ENCODE measurements at places on chromosomes 5 and 9. TPM values are rescaled to one million over a fixed set of nuclear protein-coding genes. Genes with fewer than 3 reads are reported as not detected.

DNA sequence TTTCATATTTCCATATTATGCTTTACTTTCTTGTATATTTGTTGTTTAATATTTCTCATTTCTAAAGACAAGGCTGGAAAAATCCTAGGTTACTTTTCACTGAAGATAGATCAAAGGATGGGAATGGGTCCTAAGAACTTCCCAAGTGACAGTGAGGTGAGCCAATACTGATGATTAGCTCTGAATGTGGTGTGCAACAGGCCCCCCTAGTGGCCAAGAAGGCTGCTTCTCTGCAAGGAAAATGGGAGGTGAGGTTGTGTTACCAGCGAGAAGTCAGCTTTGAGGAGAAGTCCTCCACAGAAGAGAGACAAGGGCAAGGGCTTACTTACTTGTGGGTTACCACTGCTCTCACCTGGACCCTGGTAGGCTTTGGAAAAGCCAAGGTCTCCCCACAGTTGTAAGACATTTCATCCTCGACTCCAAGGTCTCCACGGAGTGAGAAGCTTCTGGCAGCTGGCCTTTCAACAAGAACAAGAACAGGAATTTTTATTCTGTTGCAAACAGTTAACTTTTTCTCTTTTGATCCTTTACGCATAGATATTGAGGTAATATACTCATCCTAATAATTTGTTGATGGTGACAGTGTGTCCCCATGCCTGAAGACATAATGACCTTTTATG, 69.9 kb downstream of the MAMDC2 start:
- peak; percentile 31 for DNase-seq

GRCh38 chr9:90770927-90771326, 30.7 kb upstream of the SYK start:
- no peak for DNase-seq

DNA sequence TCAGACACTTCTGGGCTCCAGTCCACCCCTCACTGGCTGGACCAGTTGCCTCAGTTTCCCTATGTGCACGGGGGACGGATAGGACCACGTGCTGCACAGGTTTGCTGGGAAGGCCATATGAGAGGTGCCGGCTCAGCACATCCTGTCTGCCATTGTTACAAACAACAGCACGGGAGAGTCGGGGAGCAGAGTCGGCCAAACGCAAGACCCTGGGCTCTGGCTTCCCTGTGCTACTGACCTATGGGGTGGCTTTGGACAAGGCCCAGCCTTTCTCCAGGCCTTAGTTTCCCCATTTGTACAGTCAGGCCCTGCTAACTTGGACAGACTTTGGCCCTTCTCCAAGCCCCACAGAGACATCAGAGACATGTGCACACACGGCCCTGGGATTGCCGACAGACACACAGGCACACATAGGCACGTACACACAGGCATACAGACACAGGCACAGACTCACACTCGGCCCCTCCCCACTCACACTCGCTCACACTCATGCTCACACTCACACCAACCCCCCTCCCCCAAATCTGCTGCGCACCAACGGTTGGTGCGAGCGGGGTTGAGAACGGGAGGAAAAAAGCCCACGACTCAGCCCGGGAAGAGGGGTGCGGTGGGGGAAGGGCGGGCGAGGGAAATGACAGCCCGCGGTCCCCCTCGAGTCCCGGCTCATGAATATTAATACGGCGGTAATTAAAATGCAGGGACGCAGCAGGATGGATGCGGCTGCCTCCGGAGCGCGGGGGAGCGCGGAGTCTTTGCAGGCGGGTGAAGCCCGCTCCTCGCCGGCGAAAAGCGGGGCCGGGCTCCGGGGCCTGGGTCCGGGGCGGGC, 133.0 kb downstream of the C9orf50 start:
- peak; percentile 58 for DNase-seq

DNA sequence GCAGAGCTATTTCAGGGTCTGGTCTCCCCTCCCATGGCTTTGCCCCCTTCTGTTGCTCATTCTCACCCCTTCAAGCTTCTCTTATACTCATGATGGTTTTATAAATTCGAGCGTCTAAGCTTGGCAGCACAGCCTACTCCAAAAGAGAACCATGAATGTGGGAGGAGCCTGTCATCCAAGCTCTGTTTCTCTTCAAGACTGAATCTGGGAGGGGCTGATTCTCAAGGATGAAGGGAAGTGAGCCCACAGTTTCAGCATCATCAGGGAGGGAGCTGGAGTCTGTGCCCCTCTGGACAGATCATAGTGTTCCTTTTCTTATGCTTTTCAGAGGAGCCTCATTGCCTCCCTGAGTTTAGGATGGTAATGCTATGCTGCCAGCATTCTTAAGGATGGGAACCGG, 168.6 kb downstream of the CFAP90 start:
- DNase-seq, result no peak

FOXD4L4 gene
- 0.12 TPM for total RNA-seq

GARIN3 gene
- total RNA-seq, result 1.3 TPM

Measured in activated CD4-positive, alpha-beta memory T cell treated with anti-CD3 and anti-CD28 coated beads for 36 hours (primary cell).